ENCODE measurements at places on chromosomes 13 and 19.
A peak's percentile ranks its signal among the peaks of the same experiment; 100 is the strongest.

GRCh38 chr19:58409010-58409790 lies 751 bp downstream of the ZNF584 start:
- no peak for DNase-seq

GRCh38 chr13:95644601-95645052 lies at the start of gene DZIP1:
DZIP1 (minus strand) TSS chr13:95644706; CDS start chr13:95642029, 2,677 bp downstream.
- peak; percentile 24 for DNase-seq

- no peak for DNase-seq
Measured at GRCh38 chr13:71056581-71056980, 810.4 kb downstream of the DACH1 start.

DNA sequence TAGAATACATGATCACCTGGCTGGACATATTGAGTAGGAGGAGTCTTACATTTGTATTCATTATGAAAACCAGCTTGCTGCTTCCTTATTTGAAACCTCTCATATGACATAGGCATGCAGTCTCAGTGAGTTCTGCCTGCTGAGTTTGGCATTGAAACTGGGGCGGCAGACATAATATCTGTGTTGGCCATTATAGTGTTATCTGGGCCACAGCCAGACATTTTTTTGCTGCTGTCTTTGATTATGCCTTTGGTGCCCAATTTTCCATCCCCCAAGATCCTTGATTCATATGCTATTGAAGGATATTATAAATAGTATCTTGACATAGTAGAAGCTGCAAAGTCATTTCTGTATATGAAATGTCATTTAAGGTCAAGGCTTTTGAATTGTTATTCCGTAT lies 15.8 kb downstream of the FREM2 start:
- DNase-seq, result no peak

DNA sequence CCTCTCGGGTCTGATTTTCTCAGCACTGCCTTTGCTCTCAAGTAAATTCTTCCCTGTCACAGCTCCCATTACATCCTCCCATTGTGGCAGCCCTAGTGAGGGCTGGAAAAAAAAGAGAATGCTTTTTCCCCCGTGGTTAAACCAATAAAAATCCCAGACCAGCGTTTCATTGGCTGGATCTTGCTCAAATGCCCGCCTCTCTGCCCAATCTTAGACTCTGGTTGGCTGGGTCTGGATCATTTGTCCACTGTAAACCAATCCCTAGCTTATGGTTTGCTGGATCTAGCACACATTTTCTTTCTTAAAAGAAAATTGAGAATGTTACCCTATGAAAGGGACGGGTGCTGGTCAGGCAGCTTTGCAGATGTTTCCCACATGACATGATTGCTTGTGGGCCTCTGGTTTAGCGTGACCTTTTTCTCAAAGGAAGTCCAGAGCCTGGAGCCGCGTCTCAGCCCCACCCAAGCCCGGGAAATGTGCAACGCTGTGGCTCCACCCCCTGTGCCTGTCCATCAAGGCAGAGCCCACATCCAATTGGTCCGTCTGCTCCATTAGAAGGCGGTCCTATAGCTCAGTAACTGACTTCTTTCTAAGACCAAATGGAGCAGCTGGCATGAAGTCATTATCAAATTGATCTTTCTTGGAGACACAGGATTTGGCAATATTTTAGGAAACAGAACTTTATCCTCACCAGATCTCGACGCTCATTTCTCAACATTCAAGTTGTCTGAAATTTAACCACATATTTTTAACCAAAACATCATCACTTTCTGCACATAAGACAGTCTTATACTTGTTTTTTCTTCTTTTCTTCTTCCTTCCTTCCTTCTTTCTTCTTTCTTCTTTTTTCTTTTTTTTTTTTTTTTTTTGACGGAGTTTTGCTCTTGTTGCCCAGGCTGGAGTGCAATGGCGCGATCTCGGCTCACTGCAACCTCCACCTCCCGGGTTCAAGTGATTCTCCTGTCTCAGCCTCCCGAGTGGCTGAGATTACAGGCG lies 2.6 kb upstream of the MCEMP1 start:
- peak; percentile 88 for DNase-seq

DNA sequence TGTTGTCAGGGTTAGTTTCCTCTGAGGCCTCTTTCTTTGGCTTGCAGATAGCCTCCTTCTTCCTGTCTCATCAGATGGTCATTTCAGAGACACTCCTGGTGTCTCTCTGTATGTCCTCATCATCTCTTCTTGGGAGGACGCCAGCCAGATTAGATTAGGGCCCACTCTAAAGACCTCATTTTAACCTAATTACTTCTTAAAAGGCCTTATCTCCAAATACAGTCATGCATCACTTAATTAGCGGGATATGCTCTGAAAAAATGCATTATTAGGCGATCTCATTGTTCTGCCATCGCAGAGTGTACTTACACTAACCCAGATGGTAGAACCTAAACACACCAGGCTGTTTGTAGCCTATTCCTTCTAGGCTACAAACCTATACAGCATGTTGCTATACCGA lies 89.0 kb downstream of the CDK8 start:
- DNase-seq, result no peak

- DNase-seq, result no peak
Measured at GRCh38 chr13:106372199-106373155, 163.0 kb downstream of the EFNB2 start.

DNA sequence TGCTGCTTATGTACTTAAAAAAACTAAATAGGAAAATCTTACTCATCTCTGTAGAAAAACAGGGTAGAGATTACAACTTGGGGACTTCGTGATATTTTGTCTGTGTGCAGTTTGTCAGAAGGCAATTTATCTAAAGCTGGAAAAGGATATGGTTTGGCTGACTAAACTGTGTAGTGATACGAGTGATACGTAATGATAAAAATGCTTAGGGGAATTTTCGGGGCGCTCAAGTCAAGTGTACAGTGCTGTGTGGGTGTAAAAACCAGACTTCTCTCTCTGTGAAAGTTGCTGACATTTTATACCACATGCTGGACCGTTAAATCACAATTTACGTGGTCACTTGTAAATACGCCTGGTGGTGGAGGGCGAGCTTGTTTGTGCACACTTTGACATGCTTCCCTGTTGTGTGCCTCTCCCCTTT lies 221.7 kb downstream of the KCNRG start:
- DNase-seq, result no peak

- DNase-seq, result no peak
Measured at GRCh38 chr13:25042151-25042865, 53.6 kb upstream of the PABPC3 start.

- DNase-seq, result no peak
Measured at GRCh38 chr19:55614711-55615542, 9.4 kb downstream of the ZNF784 start.

DNA sequence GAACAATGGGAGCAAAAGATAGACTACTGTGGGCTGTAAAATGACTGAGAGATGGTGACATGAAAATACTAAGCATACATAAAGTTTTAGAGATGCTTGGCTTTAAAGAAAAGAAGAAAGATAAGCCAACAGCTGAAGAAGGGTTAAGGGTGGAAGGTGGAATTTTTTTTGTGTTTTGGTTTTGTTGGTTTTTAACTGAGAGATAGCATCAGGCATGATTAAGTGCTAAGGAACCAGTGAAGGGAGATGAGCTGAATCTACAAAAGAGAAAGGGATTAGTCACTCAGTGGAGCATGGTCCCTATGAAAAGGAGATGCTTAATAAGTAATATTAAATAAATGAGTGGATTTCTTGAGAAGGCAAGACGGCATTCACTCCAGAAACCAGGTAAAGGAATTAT lies 12.5 kb upstream of the TBC1D4 start:
- peak; percentile 21 for DNase-seq

DNA sequence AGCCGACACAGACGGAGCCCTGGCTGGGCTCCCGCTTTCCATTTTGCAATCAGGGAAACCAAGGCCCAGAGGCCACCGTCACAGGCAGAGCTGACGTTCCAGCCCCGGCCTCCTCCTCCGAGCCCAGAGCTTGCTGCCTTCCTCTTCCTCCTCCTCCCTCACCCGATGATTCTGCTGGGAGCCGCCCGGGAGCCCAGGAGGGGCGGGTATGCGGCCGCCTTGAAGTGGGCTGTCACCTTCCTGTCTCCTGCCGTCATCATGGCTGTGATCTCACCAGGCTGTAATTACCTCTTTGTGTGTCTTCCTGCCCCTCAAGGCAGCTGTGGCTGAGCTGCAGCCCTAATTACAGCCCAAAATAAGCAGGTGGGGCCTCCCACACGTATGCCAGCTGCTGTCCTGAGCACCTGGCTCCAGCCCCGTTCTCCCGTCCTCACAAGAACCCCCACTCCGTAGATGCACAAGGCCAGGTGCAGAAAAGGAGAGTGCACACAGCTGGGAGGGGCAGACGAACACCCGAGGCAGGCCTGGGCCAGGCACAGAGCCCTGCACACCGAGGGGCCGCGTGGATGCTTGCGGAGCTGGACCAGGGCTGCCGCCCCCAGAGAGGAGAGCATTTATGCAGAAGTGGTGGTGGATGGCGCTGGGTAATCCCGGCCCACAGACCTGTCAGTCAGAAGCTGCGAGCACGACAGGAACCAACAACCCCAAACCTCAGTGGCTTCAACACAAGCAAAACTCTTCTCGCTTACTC lies 4.0 kb downstream of the TPGS1 start:
- DNase-seq, result peak; percentile 99

DNA sequence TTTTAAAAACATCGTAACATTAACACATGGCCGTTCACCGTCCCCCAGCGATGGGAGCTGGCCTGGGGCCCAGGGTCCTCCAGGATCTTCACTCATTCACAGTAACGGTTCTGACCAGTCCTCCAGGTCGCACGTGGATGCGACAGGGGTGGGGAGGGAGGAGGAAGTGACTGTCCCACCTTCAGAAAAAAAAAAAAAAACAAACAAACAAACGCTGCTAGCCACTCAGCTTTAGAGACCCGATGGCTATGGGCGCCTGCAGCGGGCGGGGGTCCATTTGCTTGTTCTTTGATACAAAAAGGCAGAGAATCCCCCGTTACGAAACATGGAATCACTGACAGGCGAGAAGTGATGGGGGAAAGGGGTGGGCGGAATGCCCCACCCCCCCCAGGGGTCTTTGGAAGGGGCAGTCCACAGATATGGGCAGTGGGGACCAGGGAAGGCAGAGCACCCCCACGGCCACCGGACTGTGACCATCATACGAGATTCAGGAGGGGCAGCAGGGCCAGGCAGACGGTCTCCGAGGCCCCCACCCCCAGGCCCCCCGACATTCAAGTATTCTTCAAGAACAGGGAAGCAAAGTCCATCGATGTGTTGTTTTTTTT lies 13.3 kb downstream of the MKNK2 start:
- DNase-seq, result no peak

GRCh38 chr13:23673354-23673753 lies 103.1 kb downstream of the TNFRSF19 start:
- no peak for DNase-seq

DNA sequence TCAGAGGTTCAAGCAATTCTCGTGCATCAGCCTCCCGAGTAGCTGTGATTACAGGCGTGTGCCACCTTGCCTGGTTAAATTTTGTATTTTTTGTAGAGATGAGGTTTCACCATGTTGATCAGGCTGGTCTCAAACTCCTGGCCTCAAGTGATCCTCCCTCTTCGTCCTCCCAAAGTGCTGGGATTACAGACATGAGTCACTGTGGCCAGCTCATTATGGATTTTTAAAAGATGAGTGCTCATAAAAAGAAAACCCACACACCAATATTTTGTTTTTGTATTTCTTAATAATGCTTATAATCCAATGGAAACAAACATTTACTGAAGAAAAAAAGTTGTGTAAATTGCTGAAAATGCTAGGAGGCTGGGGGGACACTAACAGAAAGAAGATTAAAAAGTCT lies 5.0 kb upstream of the MICU2 start:
- no peak for DNase-seq

DNA sequence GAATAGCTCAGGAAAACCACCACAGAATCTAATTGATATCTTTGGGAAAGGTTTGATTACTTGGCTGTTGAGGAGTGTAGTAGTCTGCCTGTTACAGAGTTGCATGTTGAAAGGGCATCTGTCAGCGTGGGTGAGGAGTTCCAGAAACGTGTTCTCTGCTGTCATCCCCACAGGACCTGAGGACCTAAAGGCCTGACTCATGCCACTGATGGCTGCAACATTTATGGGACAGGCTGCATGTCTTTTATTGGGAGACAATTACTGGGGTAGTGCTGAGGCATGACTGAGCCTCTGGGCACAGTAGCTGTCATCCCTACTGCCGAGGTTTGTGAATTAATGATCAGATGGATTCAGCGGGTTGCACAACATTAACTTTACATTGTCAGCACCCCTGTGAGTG lies 525.9 kb downstream of the GPC6 start:
- DNase-seq, result no peak

DNA sequence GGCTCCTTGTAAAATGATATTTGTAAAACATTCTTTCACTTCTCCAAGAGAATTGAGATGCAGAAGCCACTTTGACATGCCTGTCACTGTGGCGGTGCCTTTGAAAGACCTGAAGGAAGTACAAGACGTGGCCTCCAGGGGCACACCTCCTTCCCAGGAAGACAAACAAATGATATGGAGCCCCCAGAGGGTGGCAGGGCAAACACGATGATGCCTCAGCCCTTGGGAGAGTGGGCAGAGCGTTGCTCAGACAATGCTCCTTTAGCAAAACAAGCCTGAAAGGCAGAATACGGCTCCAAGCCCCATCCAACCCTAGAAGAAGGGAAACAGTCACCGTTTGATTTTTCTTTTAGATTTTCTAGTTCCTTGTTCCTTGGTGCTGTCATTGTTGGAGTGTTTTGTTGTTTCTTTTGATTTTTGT lies 9.2 kb upstream of the ATP12A start:
- DNase-seq, result peak; percentile 56

DNA sequence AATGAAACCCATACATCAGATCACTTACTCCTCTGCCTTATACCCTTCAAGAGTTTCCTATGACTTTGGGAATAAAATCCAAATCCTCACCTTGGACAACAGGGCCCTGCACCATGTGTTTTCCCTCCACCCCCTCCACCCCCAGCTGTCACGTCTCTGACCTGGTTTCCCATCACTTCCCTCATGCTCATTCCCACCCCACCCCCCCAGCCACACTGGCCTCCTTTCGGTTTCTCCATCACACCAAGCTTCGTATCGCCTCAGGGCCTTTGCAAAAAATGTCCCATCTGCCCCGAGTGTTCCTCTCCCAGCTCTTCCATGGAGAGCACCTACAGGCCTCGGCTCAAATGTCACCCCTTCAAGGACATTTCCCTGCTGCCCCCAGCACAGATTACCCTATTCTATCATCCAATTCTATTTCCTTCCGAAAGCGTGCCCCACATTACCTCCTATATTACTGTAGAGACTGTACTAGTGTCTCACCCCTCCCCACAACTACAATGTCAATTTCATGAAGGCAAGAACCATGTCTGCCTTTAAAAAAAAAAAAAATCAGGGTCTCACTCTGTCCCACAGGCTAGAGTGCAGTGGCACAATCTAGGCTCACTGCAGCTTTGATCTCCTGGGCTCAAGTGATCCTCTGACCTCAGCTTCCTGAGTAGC lies 16.8 kb upstream of the FFAR2 start:
- no peak for DNase-seq

DNA sequence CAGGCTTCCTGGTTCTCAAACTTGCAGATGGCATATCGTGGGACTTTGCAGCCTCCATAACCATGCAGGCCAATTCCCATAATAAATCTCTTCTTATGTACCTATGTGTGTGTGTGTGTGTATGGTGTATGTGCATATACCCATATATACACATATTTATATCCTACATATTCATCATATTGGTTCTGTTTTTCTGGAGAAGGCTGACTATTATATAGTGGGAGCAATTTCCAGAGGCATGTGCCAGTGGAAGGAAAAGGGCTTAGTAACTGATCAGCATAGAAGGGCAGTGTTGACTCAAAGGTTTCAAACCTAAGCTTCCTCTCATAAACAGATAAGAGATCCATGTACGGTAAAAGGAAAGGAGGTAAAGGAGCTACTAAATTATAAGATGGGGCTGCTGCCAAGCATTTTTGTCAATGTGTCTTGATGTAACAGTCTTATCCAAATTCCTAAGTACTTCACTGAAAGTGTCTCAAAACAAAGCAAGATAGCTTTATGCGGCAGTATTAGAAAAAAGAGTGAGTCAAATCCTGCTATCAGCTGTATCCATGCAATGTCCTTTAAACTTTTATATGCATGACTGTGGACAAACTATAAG lies 432.1 kb downstream of the TBC1D4 start:
- no peak for DNase-seq

All from Jurkat, Clone E6-1 (cell line).